Glutamatergic neuron (in vitro differentiated cells): ENCODE measurements at places on chromosomes 5 and 9. TPM values are rescaled to one million over a fixed set of nuclear protein-coding genes. Genes with fewer than 3 reads are reported as not detected.

DNA sequence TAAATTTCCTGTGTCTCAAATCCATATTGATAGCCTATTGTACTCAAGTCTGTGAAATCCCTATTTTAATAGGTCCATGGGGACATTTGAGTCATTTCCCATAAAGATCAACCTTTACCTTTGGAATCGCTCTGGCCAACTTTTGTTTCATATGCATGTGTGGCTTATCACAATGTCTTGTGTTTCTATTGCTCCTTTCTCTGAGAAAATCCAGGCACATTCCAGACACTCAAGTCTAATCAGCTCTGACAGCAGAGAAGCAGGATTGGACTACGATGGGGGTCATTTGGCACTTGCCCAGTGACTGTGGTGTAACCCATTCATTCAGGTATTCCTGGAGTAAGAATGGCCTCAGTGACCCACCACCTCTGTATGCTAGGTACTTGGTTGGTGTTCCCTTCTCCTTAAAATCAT is 48.4 kb downstream of the ACTBL2 start:
- peaks cover 5% of the 10 kb centered on the region for H3K27me3 ChIP-seq
- H3K36me3 ChIP-seq = no peaks in the 10 kb centered on the region
- no peak overlapping the region for H3K27ac ChIP-seq
- no peak for DNase-seq
- no peaks in the 10 kb centered on the region for H3K4me1 ChIP-seq
- no peak overlapping the region for H3K4me3 ChIP-seq

DNA sequence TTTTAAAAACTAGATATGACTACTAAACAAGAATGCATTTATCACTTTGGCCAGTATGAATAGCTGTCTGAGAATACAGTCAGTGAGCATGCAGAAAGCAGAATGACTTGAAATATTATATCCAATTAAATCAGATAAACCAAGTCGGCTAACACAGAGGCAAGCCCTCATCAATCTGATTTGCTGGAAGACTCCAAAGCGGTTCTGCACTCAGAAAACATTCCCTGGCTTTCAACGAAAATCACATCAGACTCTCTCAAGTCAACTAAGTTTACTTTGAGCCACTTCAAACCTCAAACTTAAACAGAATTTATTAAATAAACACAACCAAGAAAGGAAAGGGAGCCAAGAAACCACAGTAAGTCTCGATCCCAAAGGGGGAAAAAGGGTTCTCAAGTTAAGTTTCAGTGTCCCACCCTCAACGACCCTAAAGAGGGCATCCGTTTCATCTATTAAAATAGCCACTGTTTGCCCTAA is 1.4 kb downstream of the MYO10 start:
- H3K27ac ChIP-seq = peak overlapping the region; percentile 46
- peaks cover 17% of the 10 kb centered on the region for H3K4me1 ChIP-seq
- peaks cover 3% of the 10 kb centered on the region for H3K27me3 ChIP-seq
- peak overlapping the region; percentile 93 for H3K4me3 ChIP-seq
- no peak for DNase-seq

GRCh38 chr9:78725503-78725902 is 428.6 kb downstream of the PSAT1 start:
- DNase-seq = no peak
- H3K36me3 ChIP-seq = no peaks in the 10 kb centered on the region
- H3K27me3 ChIP-seq = no peaks in the 10 kb centered on the region
- H3K4me1 ChIP-seq = no peaks in the 10 kb centered on the region
- H3K4me3 ChIP-seq = no peak overlapping the region

DNA sequence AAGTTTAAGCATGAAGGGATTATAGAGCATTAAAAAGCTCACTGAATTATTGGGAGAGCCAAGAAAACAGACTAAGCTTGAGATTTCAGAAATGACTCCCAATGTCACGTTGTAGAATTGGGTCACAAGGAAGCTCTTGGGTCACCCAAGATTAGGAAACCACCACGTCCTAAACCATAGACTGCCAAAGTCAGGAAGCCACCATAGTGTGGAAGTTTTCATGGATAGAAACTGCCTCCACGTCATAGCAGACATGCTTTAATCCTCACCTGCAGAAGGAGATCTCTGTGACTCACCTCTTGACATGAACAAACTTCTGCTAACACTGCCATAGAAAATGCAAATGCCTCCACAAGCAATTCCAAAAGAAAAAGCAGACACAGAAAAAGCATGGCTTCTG is 106.3 kb downstream of the SLC1A3 start:
- no peak overlapping the region for H3K4me3 ChIP-seq
- no peak for DNase-seq
- H3K27ac ChIP-seq = no peak overlapping the region
- peaks cover 2% of the 10 kb centered on the region for H3K27me3 ChIP-seq

GRCh38 chr9:98838868-98839565 is 31.5 kb downstream of the GALNT12 start:
- H3K4me1 ChIP-seq = peaks cover 18% of the 10 kb centered on the region
- no peak for DNase-seq
- no peak overlapping the region for H3K4me3 ChIP-seq
- H3K27me3 ChIP-seq = peaks cover 2% of the 10 kb centered on the region

DNA sequence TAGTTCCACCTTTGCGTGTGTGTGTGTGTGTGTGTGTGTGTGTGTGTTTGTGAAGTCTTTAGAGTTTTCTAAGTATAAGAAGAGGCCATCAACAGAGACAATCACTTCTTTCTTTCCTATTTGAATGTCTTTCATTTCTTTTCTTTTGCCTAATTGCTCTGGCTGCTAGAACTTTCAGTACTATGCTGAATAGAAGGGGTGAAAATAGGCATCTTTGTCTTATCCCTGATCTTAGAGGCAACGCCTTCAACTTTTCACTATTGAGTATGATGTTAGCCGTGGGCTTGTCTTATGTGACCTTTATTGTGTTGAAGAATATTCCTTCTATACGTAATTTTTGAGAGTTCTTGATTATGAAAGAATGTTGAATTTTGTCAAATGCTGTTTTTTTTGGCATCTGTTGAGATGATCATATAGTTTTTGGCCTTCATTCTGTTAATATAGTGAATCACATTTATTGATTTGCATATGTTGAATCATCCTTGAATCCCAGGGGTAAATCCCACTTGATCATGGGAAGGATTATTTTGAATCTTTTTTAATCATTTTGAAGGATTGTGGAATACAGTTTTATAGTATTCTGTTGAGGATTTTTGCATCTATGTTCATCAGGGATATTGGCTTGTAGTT is 134.8 kb upstream of the CD180 start:
- DNase-seq = no peak
- no peaks in the 10 kb centered on the region for H3K36me3 ChIP-seq
- no peaks in the 10 kb centered on the region for H3K4me1 ChIP-seq
- H3K4me3 ChIP-seq = no peak overlapping the region
- H3K27me3 ChIP-seq = no peaks in the 10 kb centered on the region

Gene NOXA1
- 2.6 TPM for total RNA-seq

Gene DNAJB5
- total RNA-seq = 137 TPM
